ENCODE measurements at places on chromosomes 2 and 18.

DNA sequence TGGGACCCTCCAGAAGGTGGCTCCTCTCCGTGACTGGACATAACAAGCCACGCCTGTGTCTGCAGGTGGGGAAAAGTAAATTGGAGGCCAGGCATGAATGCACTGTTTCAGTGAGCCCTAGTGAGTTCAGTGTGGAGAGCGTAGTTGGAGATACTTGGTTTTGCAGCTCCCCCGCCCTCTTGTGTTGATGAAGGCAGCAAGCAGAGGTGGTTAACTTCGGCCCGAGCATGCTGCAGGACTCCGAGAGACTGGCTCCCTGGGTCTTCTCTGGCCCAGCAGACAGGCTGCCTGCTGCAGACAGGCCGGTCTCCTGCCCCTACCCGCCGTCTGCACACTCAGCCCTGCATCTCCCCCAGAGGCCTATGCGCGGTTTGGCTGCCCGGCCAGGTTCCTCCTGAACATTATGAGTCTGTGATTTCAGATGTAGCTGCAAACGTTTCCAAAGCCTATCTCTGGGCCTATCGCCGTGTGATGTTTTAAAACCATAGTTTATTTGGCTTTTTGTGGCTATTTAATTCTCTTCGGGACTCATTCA is 102.4 kb downstream of the LDLRAD4 start:
- DNase-seq = no peak

- DNase-seq = no peak
These were observed 1326.0 kb downstream of the LRP1B start for GRCh38 chr2:140804700-140805260.

GRCh38 chr2:51291762-51292551 is 260.0 kb upstream of the NRXN1 start:
- DNase-seq = no peak

DNA sequence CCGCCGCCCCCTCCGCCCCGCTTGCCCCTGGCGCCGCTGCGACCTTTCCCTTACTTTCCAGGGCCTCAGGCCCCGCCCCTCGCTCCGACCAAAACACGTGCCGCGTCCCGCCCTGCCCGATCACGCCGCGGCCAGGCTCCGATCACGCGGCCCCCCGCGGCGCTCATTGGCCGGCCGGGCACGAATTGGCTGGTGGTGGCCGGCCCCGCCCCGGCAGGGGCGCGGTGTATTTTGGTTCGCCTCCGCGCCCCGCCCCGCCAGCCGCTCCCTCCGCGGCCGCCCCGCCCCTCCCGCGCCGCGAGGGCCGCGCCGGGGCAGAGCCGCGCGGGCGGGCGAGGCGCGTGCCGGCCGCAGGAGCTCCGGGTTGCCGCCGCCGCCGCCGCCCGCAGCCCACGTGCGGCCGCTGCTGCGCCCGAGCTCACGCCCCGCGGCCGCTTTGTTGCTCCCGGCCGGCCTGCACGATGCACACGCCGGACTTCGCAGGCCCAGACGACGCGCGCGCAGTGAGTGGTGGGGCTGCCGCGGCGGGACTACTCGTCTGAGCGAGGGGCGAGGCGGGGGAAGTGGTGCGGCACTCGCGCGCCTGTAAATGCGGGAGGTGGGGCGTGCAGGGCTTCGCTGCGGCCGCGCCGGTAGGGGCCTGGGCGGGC is at the start of gene KLF11:
KLF11 (plus strand) TSS at position 295 of the 650 bp plus-strand sequence; CDS start at position 462, 167 bp downstream.
- peak; percentile 96 for DNase-seq

DNA sequence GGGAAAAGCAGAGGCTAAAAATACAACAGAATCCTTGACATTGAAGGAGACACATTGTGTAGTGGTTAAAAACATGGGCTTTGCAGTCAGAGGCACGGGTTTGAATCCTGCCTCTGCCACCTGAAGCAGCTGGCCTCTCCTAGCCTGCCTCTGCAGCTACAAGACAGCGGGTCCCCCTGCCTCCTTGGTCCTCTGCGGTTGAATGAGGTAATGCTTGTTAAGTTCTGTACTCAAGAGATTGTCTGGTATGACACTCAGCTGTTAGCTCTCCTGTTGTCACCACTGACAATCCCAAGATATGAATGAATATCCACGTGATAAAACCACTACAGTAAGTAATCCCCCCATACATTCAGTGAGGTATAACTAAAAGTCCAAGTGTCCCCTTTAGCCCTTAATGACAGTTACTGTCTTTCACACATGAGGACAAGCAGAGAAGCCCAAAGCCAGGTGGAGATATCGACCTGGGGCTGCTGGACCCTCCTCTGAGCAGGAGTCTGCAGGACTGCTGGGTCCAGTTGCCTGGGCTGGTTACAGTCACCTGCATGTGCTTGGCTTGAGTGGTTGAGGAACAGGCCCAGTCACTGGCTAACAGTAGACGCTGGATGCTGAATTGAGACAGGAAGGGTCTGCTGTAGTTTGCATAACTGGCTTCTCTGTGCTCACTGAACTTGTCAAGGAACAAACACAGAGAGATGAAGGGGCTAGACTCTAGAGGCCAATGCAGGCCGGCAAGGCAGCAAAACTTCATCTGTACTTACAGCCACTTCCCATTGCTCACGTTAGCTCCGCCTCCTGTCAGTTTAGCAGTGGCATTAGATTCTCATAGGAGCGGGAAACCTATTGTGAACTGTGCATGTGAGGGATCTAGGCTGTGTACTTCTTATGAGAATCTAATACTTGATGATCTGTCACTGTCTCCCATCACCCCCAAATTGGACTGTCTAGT is 85.5 kb downstream of the TGFA start:
- no peak for DNase-seq

- no peak for DNase-seq
These were observed 107.3 kb downstream of the CPS1 start for GRCh38 chr2:210663631-210664089.

GRCh38 chr18:56294484-56295183 is 343.8 kb downstream of the TXNL1 start:
- DNase-seq = no peak

DNA sequence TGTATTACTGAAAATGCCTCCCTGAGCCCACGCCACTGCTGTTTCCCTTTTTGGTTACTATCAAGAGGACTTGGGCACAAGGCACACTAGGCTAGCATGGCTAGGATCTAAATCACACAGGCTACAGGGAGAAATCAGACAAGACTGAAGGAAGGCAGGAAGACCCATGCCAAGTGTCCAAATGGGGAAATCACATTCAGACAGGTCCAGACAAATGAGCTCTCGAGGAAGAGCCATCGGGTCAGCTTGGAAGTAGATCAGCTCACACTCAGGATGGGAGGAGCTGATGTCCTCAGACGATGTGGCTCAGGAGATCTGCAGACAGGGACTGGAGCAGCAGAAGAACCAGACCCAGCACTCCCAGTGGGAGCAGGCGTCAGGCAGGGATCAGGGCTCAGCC is 113.2 kb downstream of the COL6A3 start:
- DNase-seq = no peak

DNA sequence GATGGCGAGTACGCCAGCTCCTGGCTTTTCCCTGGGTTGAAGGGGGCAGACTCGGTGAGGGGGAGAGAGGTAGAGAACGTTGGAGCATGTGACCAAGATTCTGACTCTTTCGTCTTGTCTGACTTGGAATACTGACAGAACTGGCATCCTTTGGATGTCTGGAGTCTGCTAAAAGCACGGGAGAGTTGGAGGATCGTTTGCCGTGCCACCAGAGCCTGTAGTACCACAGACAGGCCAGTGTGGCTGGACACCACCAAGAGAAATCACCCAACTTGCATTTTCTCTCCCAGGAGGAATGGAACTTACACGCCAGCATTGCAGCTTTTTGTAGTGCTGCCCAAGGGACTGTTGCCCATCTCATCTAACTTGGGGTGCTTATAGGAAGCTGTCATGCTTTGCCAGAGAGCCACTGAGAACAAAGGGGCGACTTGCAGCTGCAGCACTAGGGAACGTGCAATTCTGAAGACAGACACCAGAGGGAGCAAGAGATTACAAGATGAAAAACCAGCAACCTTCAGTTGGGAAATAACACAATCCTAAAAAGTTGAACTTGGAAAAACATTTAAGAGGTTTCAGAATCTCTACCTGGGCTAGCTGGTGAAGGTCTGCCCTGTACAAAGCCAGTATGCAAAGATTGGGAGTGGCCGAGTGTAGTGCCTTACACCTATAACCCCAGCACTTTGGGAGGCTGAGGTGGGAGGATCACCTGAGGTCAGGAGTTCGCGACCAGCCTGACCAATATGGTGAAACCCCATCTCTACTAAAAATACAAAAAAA is 24.1 kb downstream of the PSMG2 start:
- peak; percentile 72 for DNase-seq

DNA sequence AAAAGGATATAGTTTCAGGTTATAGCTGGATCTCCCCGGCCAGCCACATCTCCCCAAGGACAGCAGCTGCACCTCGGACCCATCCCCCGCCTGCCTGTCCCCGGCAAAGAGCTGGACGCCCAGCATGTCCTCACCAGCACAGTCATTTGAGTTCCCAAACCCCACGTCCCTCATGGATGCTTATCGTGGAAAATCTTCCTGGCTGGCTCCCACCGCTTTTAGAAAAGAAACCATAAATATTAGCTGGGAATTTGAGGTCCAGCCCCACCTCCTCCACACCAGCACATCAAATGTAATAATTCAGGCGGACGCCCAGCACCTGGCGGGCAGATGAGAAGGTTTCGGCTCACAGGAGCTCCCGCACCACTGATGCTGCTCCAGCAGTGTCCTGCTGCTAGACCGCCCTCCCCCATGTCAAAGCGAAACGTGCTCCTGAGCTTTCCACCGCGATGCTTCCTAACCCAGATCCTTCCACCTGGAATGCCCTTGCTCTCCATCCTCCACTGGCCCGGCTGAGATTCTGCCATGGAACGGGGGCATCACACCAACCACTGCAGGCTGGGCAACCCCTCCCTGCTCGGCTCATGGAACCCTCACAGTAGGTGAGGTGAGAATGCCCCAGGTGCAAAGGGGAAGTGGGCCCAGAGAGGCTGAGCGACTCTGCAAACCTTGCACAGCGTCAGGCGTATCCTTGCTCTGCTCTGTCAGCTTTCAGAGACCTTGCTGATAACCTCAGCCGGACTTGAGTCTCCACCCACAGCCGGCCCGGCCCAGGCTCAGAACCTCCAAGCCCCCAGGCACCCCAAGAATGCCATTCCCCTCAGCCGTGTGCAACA is 71.5 kb upstream of the GPC1 start:
- DNase-seq = peak; percentile 42

DNA sequence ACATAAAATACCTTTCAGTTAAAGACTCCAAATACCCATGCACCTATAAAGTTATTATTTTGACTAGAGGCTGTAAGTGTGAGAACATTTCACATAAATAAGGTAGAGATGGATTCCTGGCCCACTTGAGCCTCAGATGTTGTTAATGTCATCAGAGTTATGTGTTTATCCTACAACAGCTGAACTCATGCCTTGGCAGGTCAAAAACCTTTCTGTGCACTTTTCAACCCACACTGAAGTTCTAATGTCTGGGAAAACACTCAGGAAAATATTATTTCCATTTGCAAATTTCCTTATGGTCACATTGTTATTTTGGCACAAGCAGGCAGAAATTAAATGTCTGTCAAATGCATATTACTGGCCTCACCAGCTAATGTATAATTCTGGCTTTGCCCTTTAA is 209.2 kb downstream of the LNPK start:
- no peak for DNase-seq

DNA sequence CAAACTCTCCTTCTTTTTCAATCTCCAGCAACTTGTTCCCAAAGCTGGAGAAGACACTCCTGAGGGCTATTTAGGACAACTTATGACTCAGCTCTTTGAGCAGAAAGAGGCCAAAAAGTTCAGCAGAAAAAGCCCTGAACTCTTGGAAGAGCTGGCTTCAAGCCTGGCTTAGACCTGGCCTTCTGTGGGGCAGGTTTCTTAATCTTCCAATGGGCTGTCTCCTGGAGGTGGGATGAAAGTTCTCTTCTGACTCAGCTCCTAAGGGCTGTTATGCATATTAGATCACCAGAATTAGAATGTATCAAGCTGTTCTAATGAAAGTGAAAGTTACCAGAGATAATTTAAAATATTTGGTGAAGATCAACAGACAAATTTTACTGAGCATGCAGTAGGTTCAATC is 129.4 kb downstream of the RAD51AP2 start:
- no peak for DNase-seq

- no peak for DNase-seq
These were observed 142.3 kb upstream of the HAAO start for GRCh38 chr2:42934580-42935186.

- DNase-seq = no peak
These were observed 144.6 kb upstream of the EPHA4 start for GRCh38 chr2:221716426-221717303.

DNA sequence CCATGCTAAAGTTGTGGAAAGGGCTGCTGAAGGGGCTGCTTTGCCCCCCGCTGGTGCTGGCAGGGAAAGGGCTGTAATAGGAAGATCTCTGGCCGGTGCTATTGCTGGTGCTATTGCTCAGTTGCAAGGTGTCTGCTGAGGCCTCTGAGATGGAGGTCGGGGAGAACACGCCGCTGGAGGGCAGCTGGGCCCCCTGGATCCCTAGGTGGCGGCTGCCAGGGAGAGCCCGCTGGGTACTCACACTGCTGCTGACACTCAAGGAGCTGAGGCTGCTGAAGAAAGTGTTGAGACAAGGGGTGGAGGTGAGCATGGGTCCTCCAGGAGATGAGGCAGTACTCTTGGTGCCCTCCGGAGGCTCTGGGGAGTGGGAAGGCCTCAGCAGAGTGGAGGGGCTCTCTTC is 4.2 kb downstream of the FOXI3 start:
- no peak for DNase-seq

- no peak for DNase-seq
These were observed 8.2 kb downstream of the ACTR3 start for GRCh38 chr2:113898081-113898480.

DNA sequence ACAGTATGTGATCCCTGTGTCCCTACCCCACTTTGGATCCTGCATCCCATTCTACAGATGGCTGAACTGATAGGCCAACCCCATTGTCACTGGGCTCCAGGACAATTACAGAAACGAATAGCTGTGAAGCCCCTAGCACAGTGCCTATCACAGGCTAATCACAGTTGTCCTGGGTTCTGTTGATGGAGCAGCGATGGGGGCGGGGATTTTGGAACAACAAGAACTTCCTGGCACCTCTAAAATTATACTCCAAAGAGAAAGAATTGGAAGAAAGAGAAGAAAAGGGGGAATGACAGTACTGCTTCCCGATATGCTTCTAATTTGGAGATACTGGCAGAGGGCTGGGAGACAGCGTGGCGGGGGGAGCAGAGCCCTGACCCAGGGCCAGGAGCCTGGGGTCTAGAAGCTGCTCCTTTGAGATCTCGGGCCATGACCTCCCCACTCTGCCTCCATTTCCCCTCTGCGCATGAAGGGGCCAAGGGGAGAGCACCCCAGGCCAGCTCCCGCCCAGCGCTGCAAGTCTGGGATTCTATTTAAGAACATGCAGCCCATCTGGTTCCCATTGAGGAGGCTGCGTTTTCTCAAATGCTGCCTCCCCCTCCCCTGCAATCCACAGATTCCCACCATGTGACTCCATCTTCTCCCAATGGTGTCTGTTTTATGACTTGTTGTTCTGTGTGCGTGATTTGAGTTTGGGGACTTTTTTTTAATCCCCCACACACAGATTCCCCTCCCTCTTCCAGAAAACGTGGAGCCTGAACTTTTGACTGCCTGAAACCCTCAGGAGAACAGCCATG is 202.7 kb downstream of the CYP26B1 start:
- no peak for DNase-seq

- DNase-seq = peak; percentile 49
These were observed 99.0 kb downstream of the HS1BP3 start for GRCh38 chr2:20551945-20552328.

GRCh38 chr2:240959214-240959940 is 39.0 kb upstream of the SNED1 start:
- no peak for DNase-seq

GRCh38 chr18:11981192-11981542 is at the start of gene IMPA2:
Gene IMPA2 (plus strand): TSS chr18:11981507. CDS start chr18:11981670, 163 bp downstream.
- DNase-seq = no peak

- no peak for DNase-seq
These were observed 1.2 kb upstream of the INPP5D start for GRCh38 chr2:233058717-233059546.

GRCh38 chr2:174449033-174449432 is 37.8 kb downstream of the GPR155 start:
- DNase-seq = no peak
